ENCODE measurements at places on chromosomes 1 and 21.
A peak's percentile ranks its signal among the peaks of the same experiment; 100 is the strongest.

DNA sequence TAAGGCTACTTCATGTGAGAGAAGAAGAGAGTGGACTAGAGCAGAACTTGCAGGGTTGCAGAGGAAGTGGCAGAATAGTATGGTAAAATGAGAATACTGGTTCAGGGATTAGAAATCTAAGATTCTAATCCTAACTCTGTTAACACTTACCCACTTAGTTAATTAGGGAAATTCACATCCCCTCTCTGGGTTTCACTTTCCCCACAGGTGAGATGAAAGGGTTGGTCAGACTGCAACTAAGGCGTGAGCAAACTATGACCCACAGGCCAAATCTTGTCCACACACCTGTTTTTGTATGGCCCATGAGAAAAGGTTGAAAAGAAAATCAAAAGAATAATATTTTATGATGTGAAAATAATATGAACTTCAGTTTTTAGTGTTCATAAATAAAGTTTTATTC is 117.5 kb downstream of the MACF1 start:
- DNase-seq = no peak

- no peak for DNase-seq
Observed at GRCh38 chr21:27078915-27079314, 112.0 kb upstream of the ADAMTS5 start.

DNA sequence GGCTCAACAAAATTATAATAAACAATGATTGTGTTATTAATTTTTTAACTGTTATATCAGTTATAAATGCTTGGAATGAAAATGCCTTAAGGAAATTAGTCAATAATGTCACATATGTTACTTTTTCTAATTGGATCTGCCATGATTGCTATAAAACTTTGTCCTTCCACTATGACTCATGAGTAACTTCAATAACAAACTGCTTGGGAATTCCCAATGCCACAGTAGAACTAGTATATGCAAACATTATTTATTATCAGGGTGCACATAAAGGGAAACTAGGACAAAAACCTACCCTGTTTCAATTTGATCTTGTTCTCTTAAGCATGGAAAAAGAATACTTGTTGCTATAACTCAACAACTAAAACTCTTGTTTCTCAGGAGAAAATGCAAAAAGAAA is 59.1 kb upstream of the PDC start:
- no peak for DNase-seq

DNA sequence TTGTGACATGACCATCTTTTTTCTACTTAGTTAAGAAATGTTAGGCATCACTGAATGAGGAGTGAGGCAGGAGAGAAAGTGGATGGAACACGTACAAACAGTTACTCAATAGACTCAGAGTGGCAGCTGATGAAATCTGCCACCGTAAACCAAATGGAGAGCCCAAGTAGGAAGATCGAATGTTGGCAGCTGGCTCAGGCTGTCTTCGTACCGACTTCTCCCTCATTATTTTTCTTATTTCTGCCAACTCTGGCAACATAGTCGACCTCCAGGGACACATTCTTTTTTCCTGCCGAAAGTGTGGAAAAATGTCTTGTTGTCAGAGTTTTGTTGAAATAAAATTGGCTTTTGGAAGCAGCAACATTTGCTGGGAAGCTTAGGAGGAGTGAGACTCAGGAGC is 143.3 kb downstream of the GREM2 start:
- no peak for DNase-seq

GRCh38 chr1:15736892-15737261 is 819 bp downstream of the SLC25A34 start:
- no peak for DNase-seq

DNA sequence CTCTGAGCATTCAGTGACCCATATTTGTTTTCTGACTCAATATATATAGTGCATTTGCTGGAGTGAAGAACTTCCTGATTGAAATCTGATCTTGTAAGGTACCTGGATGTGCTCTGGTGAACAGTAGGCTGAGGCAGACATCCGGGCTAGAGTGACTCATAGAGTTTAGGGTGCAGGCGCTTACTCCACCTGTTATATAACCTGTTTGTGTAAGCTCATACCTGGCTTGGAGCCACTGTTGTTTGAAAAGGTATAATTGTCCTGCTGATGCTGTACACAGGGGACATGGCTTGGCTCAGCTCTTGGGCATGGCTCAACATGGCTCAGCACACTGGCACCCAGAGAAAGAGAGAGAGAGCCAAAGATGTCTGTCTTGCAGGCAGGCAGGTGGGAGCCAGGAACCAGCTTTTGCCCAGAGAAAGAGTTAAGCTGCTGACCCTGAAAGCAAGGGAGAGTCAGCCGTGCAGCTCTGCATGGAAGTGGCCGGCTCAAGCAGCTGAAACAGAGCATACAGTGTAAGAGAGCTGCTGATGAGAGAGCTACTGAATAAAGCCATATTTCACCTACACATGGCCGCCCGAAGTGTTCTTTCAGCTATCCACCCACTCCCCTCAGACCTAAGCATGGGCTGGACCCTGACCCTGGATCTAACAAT is 43.2 kb downstream of the GJA5 start:
- DNase-seq = no peak

GRCh38 chr1:192809307-192810252 is 741 bp downstream of the RGS2 start:
- peak; percentile 8 for DNase-seq

Data from neuronal stem cell (in vitro differentiated cells).